ENCODE measurements at places on chromosomes 6 and 20.

GRCh38 chr6:125224231-125224861 is 70.8 kb downstream of the TPD52L1 start:
- DNase-seq = no peak

- no peak for DNase-seq
Measured at GRCh38 chr6:146739696-146740095, 140.9 kb downstream of the ADGB start.

DNA sequence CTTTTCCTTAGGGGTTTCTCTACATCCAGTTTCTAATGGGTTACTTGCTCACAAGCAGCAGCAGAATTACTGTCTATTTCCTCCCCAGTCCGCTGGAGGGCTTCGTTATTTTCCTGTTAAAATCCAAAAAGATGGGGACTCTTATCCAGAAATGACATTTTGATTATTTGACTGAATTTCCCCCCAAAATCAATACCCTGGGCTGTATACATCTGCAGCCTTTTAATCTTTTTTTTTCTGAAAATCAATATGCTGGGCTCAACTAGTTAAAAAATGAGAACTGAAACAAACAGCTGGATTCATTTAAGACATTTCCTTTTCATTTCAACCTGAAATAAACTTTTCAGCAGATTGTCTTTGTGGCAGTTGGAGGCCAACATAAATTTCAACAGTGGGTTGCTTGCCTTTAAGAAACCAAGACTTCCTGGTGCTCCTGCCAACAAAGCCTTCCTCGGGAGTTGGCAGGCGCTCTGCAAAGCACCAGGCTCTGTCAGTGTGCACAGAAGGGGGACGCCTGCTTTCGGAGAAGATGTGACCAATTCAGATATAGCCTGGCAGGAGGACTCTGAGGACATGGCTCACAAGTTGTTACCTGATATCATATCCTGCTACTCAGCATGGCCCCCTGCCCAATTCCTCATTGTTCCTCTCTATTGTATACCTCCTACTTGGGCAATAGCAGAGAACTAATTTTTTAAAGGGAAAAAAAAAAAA is 204.7 kb upstream of the ARG1 start:
- DNase-seq = no peak

DNA sequence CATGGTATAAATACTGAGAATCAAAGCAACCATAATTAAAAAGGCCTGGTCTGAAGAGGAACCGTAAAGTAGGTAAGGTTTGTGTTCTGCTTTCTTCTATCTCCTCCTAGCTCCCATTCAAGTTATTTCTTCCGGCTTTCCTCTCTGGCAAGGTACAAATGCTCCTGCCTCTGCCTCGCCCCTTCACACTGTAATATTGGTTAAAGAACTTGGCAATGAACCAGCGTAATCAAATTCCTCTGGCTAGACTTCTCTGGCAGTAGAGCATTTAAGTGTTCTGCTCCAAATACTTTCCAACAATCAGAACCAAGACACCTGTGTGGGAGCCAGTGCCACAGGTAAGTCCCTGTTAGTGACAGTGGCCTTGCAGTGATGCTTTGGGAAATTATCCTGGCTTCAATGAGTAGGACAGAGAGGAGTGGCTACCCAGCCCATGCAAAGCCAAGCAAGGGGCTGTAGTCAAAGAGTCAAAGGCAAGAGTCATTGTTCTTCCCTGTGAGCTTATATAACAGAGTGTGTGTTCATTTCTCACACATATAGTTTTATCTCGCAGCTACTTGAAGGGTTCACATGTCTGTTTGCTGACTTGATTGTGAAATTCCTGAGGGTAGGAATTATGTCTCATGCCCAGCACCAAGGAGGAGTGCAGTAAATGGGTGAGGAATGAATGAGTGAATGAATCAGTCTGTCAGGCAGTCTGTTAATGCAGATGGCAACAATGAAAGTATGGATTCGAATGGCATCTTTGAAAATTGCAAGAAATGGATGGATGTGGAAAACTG is 329.3 kb downstream of the NRN1 start:
- no peak for DNase-seq

DNA sequence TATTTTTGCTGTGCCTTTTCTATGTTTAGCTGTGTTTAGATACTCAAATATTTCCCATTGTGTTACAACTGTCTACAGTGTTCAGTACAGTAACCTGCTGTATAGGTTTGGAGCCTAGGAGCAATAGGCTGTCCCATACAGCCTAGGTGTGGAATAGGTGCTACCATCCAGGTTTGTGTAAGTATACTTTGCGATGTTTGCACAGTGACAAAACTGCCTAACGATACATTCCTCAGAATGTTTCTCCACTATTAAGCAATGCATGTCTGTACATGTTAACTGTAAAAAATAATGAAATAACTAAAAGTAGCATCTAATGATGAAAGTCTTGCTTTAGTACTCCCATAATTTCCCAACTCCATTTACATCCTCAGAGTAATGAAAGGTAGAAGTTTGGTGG is 46.0 kb downstream of the SERAC1 start:
- no peak for DNase-seq

DNA sequence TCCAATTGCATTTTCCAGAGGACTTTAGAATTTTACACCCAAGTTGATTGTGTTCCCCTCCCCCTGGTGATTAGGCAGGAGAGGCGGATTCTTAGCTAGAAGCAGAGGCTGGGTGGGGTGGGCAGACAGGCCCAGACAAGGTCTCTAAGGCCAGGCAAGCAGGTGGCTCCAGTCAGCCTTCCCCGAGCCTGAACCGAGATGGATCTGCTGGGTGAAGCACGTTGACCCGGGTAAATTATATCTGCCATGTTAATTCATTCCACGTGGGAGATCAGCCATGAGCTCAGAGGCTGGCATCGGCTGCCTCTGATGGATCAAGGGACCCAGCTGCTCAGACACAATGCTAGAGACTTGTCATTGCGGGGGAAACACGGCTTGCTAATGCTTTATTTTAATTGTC is 159.5 kb upstream of the MAFB start:
- DNase-seq = no peak

- no peak for DNase-seq
Measured at GRCh38 chr20:17955302-17955701, 13.3 kb downstream of the SNX5 start.

- DNase-seq = no peak
Measured at GRCh38 chr6:106116125-106116832, 30.1 kb downstream of the PRDM1 start.

DNA sequence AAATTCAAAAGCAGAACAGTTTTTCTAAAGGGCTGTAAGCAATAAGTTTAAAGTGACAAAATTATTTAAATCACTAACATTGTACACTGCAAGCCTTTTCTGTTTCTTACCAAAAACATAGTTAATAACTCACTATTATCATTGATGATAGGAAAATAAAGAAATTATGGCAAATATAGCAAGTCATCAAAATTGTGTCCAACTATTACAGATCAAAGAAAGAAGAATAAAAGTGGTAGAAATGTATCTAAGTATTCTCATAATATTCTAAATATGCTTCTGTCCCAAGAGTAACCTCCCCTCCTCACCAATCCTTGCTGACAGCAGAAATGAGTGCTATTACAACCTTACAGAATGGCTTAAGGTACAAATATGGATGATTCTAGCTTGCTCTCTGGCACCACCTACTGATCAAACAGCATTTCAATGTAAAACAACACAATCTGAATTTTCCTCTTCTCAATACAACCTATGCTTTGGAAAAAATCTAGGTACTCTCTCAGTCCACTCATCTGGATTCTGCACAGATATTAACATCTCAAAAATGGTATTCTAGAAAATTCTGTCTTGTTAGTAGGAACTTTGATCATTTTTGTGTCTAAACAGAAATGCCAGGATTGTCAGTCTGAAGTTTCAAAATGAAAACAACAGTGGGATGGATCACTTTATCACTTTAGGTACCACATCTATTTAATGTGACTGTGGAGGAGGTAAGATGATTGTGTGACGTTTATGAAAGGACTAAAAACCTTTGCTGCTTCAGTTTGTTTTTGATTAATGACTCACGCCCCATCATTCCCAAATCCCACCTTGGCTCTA is 40.9 kb downstream of the ZFP64 start:
- DNase-seq = no peak

DNA sequence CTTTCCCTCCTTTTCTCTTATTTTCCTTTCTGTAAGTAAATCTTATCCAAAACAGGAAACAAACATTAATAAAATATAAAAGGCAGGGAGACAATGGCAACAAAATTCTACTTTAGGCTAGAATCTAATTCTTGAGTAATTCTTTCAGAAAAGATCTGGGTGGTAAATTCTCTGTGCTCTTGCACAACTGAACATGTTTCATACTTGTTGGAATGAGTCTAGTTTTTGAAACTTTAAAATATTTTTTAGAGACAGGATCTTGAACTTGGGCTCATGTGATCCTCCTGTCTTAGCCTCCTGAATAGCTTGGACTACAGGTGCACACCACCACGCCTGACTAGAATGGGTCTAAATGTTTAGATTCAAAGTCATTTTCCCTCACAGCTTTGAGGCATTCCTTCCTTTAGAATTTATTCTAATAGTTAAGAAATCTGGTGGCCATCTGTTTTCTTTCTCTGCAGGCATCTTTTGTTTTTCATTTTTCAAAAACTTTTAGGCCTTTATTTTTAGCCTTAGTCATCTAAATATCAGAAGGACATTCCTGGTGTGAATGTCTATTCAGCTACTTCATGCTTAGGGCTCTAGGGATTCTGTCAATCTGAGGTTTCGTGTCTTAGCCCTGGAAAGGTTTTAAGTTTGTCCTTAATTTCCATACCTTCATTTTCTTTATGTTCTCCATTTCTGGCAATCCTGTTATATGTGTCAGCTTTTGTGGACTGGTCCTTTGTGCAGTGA is 76.5 kb downstream of the CDKAL1 start:
- no peak for DNase-seq

DNA sequence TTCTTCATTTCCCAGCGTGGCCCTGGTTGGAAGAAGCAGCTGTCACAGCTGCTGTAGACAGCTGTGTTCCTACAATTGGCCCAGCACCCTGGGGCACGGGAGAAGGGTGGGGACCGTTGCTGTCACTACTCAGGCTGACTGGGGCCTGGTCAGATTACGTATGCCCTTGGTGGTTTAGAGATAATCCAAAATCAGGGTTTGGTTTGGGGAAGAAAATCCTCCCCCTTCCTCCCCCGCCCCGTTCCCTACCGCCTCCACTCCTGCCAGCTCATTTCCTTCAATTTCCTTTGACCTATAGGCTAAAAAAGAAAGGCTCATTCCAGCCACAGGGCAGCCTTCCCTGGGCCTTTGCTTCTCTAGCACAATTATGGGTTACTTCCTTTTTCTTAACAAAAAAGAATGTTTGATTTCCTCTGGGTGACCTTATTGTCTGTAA is 292.7 kb downstream of the ESR1 start:
- DNase-seq = no peak

GRCh38 chr20:32189691-32190615 is 17.6 kb downstream of the PLAGL2 start:
- no peak for DNase-seq

DNA sequence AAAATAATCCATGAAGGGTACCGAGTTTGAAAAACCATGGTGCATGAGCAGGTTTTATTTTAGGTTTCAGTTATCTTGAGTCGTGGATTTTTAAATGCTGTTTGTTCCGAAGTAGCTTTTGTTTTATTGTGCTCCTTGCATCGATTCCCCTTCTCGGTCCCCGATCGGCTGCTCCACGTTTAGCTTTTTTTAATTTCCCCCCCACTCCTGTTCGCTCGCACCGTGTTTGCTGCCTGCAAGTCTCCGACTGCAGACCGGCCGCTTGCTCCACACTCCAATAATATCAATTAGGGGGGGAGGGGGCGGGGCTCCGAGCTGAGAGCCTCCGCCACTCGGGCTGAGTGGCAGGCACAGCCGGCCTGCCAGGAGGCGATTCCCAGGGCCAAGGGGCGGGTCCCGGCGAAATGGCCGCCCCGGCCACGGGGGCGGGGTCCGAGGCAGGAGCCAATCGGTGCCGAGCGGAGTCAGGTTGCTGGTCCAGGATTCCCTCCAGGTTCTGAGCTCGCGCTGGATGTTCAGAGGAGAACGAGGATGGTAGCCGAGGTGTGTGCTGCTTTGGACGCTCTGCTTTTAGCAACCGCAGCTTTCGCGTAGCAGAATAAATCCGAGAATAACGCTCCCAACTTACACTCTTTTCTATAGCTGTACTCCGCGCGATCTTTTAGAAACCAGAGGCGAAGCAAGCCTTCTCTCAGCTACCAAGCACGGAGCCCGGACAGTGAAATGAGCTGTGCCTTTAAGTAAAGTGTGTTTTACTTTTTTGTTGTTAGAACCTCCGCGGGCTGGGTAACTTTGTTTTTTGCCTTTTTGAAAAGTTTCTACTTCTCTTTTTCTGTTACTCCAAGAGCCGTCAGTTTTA is at the start of gene EPHA7:
TSS of gene EPHA7 (minus strand) at position 256 of the 859 bp plus-strand sequence. CDS start at position 38, 218 bp downstream.
- no peak for DNase-seq

- no peak for DNase-seq
Measured at GRCh38 chr6:56663344-56663743, 20.7 kb upstream of the DST start.

GRCh38 chr6:99011151-99011550 is 63.4 kb upstream of the FBXL4 start:
- DNase-seq = no peak

- no peak for DNase-seq
Measured at GRCh38 chr6:80725156-80725930, 618.9 kb downstream of the BCKDHB start.

- DNase-seq = no peak
Measured at GRCh38 chr6:752438-752837, 59.5 kb upstream of the EXOC2 start.

DNA sequence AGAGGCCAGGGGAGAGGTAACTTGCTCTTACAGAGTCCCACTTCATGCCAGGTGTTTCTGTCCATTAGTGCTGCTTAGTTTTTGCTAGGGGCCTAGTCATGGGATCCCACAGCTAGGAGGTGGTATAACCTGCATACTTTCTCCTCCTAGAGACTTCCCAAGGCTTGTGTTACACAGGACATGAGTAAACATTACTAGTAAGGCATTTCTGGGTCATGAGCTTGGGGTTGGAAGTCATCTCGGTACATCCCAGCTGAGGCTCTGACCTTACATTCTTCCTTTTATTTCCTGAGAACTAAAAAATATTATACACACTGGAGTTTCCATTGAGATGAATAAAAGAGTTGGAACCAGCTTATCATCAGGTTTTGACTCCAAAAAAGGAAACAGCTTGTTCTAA is 20.9 kb upstream of the PNPLA1 start:
- DNase-seq = no peak

- no peak for DNase-seq
Measured at GRCh38 chr20:18001131-18001921, 32.5 kb downstream of the MGME1 start.

DNA sequence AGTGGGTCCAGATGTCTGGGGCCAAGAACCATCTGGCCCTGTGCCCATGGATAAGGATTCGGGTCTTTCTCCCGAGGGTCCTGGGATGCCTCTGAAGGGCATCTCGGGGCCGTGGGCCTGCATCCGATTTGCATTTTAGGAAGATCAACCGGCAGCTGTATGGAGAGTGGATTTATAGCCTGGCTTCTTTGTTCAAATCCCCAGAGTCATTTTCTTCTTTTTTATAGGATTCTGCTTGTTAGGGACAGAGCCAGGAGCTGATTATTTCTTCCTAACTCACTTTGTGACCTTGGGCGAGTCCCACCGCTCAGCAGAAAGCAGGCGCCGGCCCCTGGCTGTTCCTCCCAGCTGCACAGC is 52.9 kb upstream of the APCDD1L start:
- DNase-seq = no peak

GRCh38 chr6:81624453-81624852 is 128.0 kb downstream of the TENT5A start:
- no peak for DNase-seq

- DNase-seq = no peak
Measured at GRCh38 chr6:37713529-37714119, 15.9 kb upstream of the MDGA1 start.
